ENCODE measurements at places on chromosomes 2 and 18.

DNA sequence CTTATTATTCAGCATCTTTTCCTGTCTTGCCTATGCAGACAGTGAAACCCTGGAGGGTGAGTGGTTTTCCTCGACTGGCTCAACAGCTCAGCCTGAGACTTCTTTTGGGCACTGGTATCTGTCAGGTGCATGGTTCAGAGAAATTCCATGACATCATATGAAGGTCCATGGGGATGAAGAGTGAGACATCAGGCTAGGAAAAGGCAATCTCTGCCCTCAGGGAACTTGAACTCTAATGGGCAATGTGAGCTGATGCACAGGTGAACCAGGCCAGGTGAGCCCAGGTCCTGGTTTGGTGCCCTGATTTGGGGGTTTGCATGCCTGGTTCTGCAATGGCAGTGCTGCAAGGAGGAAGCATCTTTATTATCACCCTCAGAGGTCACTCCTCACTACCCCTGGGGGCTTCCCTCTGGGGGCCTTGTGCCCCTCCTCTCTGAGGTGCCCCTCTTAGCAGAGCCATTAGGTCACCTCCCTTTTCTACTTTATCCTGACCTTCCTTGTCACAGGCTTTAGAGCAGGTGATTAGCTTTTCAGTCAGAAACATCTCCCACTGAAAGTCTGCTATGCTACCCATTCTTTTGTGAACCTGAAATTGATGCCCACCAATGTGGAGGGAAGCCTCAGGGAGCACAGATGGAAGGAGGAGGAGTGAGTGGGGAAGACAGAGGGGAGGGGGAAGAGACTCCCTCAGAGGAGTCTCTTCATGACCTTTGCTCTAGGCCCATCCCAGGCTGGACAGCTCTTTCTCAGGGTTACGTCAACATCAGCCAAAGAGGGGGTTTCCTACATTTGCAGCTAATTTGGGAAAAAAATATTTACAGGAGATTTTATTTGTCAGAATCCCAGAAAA, 47.3 kb downstream of the MERTK start:
- no peak for DNase-seq

- DNase-seq = no peak
Measured at GRCh38 chr2:188628989-188629752, 337.5 kb downstream of the GULP1 start.

- DNase-seq = no peak
Measured at GRCh38 chr2:71934595-71935261, 212.9 kb downstream of the CYP26B1 start.

- no peak for DNase-seq
Measured at GRCh38 chr2:30716123-30716900, 90.9 kb downstream of the CAPN13 start.

DNA sequence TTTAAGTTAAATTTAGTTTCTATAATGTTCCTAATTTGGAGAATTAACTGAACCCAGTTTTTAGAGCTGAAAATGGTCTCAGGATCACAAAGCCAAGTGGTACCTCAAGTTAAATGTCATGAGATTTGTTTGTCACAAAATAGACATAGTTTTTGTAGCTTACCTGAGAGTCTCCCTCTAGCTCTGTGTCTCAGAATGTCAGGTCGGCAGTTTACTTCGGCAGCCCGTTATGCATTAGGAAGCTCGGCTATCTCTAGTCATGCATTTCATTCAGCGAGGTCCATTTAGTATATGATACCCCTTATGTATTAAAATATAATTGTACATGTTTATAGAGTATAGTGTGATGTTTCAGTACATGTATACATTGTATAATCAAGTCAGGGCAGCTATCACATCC, 155.6 kb downstream of the EML6 start:
- DNase-seq = no peak

- DNase-seq = no peak
Measured at GRCh38 chr2:61959381-61960293, 54.2 kb downstream of the COMMD1 start.
